Natural killer cell (primary cell): ENCODE measurements at places on chromosomes 6 and 20. TPM values are rescaled to one million over a fixed set of nuclear protein-coding genes. Genes with fewer than 3 reads are reported as not detected.

Gene NR2E1
- total RNA-seq, result not detected

Gene HLA-G
- 1.6 TPM for total RNA-seq

Gene CCDC170
- total RNA-seq, result 0.20 TPM

Gene BPIFB2
- total RNA-seq, result not detected

Gene SMPDL3A
- total RNA-seq, result 3.9 TPM

Gene NRSN2
- 8.4 TPM for total RNA-seq

Gene TPX2
- total RNA-seq, result 2.2 TPM

Gene SLC22A2
- total RNA-seq, result not detected

Gene RSPH9
- total RNA-seq, result 0.23 TPM

Gene MCCD1
- total RNA-seq, result not detected

Gene SMOC2
- not detected for total RNA-seq

Gene ADGB
- not detected for total RNA-seq

Gene MPIG6B
- 19.0 TPM for total RNA-seq

Gene MARCKS
- total RNA-seq, result 8.6 TPM

Gene EPPIN
- total RNA-seq, result not detected

Gene CHRNA4
- not detected for total RNA-seq

Gene MEP1A
- not detected for total RNA-seq

Gene ZC2HC1B
- total RNA-seq, result not detected

Gene TRIM31
- total RNA-seq, result not detected

Gene SLC35F1
- not detected for total RNA-seq

Gene SLC9A8
- total RNA-seq, result 68.7 TPM

Gene HBS1L
- total RNA-seq, result 80.1 TPM

Gene ZNF334
- total RNA-seq, result 0.43 TPM

Gene TBX18
- total RNA-seq, result not detected

Gene PNPLA1
- 0.14 TPM for total RNA-seq

Gene BFSP1
- 2.7 TPM for total RNA-seq

Gene HSD17B8
- 5.4 TPM for total RNA-seq

Gene NKX2-2
- total RNA-seq, result not detected

Gene ZBTB12
- total RNA-seq, result 0.77 TPM

Gene BTNL2
- total RNA-seq, result not detected

Gene CTAGE9
- total RNA-seq, result not detected

Gene GDAP1L1
- not detected for total RNA-seq

Gene INSM1
- not detected for total RNA-seq

Gene LY6G6D
- 0.94 TPM for total RNA-seq

Gene TFAP2D
- not detected for total RNA-seq

Gene GCNT2
- 4.7 TPM for total RNA-seq

Gene PLCB4
- total RNA-seq, result not detected

Gene CABLES2
- total RNA-seq, result 9.3 TPM

Gene COL12A1
- total RNA-seq, result not detected

Gene SH3BGRL2
- 0.68 TPM for total RNA-seq

Gene MYBL2
- 2.4 TPM for total RNA-seq

Gene DOP1A
- 23.5 TPM for total RNA-seq

Gene TMC2
- not detected for total RNA-seq

Gene ERVFRD-1
- not detected for total RNA-seq

Gene CPXM1
- total RNA-seq, result 0.49 TPM

Gene GMEB2
- total RNA-seq, result 14.6 TPM

Gene AIF1
- total RNA-seq, result 47.0 TPM

Gene MEI4
- total RNA-seq, result not detected

Gene REM1
- total RNA-seq, result not detected

Gene DUSP15
- total RNA-seq, result not detected
